ENCODE measurements at places on chromosomes 1 and 21. TPM values are rescaled to one million over a fixed set of nuclear protein-coding genes. Genes with fewer than 3 reads are reported as not detected.
A peak's percentile ranks its signal among the peaks of the same experiment; 100 is the strongest.

CLCA2 gene
- not detected for total RNA-seq

PRRX1 gene
- not detected for total RNA-seq

DNA sequence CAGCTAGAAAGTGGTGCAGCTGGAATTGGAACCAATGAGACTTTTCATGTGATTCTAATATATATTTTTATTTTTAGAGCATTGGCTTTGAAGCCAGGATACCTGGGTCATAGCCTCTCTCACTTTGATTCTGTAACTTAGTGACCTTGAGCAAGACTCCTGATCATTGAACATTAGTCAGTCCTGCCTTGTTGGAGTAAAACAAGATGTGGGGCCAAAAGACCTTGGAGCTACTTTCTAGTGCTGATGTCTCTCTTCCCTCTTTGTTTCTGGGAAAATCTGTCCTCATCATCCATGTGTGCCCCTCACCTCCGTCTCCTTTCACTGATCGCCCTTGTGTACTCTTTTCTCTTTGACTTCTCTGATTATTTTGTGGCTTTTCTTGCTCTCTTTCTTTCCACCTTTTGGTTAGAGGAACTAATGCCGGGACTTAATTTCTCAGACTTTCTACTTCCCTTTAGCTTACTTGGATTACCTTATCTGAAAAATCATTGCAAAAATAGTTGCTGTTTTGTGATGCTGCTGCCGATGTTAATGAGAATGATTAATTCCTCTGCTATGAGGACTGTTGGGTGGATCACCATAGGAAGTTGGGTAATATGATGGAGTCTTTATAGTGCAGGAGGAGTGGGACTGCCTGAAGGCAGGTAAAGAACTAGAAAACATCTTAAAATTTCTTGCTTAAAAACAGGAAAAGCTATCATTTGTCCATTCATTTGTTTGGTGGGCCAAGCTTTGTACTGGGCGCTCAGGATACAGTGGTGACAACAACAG, 72.0 kb downstream of the NOS1AP start:
- H3K4me3 ChIP-seq, result no peak overlapping the region
- H3K36me3 ChIP-seq, result no peaks in the 10 kb centered on the region
- peaks cover 26% of the 10 kb centered on the region for H3K27me3 ChIP-seq

GRCh38 chr1:95953015-95953414, 719.0 kb downstream of the RWDD3 start:
- no peaks in the 10 kb centered on the region for H3K36me3 ChIP-seq
- no peak overlapping the region for H3K4me3 ChIP-seq
- no peak for DNase-seq

DNA sequence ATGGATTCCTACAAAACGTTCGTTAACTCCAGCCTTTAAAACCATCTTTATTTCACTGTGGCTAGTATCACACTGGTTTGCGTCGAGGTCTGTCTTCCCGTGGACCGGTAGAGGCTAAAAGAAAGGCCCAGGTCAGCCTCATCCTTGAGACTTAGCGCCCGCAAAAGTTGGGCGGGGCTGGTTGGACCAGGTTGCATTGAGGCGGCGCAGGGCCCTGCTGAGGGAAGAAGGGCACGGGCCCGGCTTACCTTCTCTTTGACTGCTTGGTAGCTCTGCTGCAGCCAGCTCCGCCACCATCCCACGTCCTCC, 455 bp downstream of the BSDC1 start:
- peaks cover 12% of the 10 kb centered on the region for H3K4me1 ChIP-seq
- no peak for DNase-seq
- H3K36me3 ChIP-seq, result peaks cover 10% of the 10 kb centered on the region
- peak overlapping the region; percentile 99 for H3K4me3 ChIP-seq

DNA sequence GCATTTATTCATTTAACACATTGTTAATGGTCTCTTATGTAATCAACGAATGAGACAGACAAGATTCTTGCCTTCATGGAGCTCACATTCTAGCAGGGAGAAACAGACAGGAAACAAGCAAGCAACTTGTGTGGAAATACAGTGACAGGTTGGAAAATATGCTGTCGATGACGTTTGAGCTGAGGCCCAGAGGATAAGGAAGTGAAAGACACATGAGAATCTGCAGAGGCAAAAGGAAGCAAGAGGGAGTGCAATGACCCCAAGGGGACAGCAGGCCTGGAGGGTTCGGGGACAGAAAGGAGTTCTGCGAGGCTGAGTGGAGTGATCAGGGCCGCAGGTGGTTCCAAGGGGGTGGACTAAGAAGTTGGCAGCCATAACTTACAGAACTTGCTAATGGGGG, 60.6 kb upstream of the AKT3 start:
- H3K4me3 ChIP-seq, result no peak overlapping the region
- peaks cover 26% of the 10 kb centered on the region for H3K27me3 ChIP-seq
- no peak overlapping the region for H3K27ac ChIP-seq
- no peaks in the 10 kb centered on the region for H3K36me3 ChIP-seq
- no peaks in the 10 kb centered on the region for H3K4me1 ChIP-seq

DNA sequence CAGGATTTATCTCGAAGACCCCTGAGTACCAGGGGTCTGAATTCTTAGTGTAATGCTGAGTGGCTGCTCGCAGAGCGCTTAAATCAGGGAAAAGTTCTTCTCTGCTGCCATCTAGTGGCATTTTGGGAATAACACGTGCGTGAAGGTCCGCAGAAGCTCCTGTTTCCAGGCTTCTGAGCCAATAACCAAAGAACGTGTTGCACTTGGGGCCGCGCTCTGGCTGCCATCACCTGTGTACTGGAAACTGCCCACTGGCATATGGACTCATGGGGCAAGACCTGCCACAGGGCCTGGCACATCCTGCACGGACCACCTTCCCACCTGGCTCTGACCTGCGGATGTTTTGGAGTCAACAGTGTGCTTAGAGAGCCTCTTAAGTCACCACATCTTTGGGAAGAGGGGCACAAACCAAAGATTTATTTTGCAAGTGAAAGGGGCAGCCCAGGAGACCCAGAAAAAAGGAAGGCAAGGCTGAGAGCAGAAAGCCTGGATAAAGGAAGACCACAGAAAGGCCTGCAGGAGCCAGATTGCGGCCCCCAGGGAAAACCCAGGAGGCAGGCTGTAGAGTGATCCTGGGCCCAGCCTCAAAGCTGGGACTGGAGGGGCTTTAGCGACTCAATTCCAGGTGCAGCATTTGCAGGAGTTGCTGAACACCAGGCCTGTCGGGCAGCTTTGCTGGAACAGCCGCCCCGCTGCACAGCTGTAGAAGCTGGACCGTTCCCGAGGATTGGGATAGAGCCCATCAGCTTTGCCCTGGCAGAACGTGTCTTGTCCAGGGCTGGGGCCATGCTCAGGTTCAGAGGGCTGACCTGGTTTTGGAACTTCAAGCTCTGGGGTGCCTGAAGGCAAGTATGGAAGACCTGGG, 13.0 kb downstream of the CHIT1 start:
- peak; percentile 41 for DNase-seq
- no peak overlapping the region for H3K4me3 ChIP-seq
- no peak overlapping the region for H3K27ac ChIP-seq
- peaks cover 14% of the 10 kb centered on the region for H3K27me3 ChIP-seq
- no peaks in the 10 kb centered on the region for H3K36me3 ChIP-seq

GRCh38 chr1:229409616-229410369, 24.1 kb downstream of the ACTA1 start:
- no peak overlapping the region for H3K4me3 ChIP-seq
- no peak overlapping the region for H3K27ac ChIP-seq
- H3K36me3 ChIP-seq, result no peaks in the 10 kb centered on the region
- H3K27me3 ChIP-seq, result peaks cover 51% of the 10 kb centered on the region

GRCh38 chr21:37153196-37153934, 80.3 kb downstream of the TTC3 start:
- no peak for DNase-seq
- H3K4me3 ChIP-seq, result no peak overlapping the region
- peaks cover 48% of the 10 kb centered on the region for H3K36me3 ChIP-seq

DNA sequence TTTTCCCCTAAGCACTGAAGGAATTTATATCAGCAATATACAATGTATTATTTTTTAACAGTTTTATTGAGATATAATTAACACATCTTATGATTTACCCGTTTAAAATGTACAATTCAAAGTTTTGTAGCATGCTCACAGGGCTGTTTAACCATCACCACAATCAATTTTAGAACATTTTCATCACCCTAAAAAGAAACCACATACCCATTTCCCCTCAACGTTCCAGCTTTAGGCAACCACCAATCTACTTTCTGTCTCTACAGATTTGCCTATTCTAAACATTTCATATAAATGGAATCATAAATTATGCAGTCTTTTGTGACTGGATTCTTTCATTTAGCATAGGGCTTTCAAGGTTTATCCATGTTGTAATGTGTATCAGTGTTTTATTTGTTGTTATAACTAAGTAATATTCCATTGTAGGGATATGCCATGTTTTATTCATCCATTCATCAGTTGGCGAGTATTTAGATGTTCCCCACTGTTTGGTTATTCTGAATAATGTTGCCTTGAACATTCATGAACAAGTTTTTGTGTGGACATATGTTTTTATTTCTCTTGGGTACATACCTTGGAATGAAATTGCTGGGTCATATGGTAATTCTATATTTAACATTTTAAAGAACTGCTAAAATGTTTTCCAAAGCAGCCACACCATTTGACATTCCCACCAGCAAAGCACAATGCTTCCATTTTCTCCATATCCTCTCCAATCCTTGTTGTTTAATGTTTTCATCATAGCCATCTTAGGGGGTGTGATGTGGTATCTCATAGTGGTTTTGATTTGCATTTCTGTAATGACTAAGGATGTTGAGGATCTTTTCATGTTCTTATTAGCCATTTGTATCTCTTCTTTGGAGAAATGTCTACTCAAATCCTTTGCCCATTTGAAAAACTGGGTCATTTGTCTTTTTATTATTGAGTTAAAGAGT, 188.5 kb downstream of the TM2D1 start:
- peaks cover 3% of the 10 kb centered on the region for H3K27me3 ChIP-seq
- no peaks in the 10 kb centered on the region for H3K36me3 ChIP-seq
- no peak overlapping the region for H3K27ac ChIP-seq
- no peak for DNase-seq
- H3K4me3 ChIP-seq, result no peak overlapping the region
- peaks cover 14% of the 10 kb centered on the region for H3K4me1 ChIP-seq
